ENCODE measurements at places on chromosomes 1 and 21. TPM values are rescaled to one million over a fixed set of nuclear protein-coding genes. Genes with fewer than 3 reads are reported as not detected.
A peak's percentile ranks its signal among the peaks of the same experiment; 100 is the strongest.

Gene PRMT6
- total RNA-seq, result 6.7 TPM

Gene ANGPTL1
- total RNA-seq, result 137 TPM

Gene MATN1
- not detected for total RNA-seq

GRCh38 chr1:180854001-180854400 is 58.7 kb upstream of the KIAA1614 start:
- DNase-seq, result no peak

GRCh38 chr1:45259053-45259452 is 52.6 kb upstream of the ZSWIM5 start:
- no peak for DNase-seq

DNA sequence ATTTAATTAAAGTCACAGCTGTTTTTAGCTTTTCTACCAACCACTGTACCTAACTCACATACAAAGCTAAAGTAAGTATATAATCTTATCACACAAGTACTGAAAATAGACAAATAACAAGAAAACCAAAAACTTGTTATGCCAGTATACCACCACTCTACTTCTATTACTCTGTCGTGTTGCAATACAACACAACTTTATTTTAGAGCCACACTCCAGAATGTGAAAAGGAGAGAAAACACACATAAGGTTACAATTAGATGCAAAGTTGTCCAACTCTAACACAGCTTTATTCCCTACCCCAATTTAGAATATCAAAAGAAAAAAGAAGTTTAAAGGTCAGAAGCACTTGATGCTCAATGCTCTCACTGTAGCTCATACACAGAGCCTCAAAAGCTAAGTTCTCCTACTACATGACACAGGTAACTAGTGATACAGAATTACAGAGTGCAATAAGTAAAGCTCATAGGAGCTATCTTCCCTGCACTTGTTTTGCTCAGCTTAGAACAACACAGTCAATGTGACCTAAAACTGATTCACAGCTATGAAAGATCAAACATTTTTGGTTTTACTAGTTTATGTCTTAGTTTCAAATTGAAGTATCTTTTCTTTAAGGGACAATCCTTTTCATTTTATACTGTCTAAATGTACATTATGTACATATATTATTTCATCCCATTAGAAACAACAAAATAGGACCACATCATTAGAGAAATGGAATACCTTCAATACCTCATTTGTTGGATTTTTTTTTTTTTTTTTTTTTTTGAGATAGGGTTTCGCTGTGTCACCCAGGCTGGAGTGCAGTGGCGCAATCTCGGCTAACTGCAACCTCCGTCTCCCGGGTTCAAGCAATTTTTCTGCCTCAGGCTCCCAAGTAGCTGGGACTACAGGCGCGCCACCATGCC is 29.2 kb downstream of the EYA3 start:
- no peak for DNase-seq

DNA sequence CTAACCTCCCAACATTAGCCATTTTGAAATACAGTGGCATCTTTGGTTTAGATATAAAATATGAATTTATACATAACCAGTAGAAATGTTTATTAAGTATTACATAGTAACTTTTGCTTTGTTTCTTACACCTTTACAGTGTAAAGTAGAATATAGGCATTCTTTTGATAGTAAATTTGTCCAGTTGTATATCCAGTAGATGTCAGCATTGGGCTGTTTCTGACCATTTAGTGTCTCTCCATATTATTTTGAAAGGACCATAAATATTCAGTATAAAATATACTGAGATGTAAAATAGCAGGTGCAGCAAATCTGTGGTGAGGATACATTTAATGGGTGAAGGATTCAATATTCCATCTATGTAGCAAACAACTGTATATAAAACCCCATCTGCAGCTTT is 115.8 kb upstream of the ZRANB2 start:
- no peak for DNase-seq

DNA sequence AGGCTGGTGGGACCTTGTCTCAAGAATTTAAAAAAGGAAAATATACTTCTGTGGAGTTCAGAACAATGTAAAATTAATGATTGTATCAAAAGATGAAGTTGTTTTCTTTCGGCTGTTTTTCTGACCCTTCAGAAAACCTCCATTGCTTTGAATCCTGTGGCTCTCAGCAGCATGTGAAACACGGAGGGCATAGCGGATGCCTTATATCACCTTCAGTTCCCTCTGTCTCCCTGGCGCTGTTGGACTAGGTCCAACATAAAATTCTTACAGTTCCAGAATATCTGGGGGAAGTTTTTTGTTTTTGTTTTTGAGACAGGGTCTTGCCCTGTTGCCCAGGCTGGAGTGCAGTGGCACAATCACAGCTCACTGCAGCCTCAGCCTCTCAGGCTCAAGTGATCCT is 7.4 kb downstream of the ZBTB8A start:
- DNase-seq, result no peak

- no peak for DNase-seq
Measured at GRCh38 chr1:94142022-94142421, 21.1 kb upstream of the ABCA4 start.

DNA sequence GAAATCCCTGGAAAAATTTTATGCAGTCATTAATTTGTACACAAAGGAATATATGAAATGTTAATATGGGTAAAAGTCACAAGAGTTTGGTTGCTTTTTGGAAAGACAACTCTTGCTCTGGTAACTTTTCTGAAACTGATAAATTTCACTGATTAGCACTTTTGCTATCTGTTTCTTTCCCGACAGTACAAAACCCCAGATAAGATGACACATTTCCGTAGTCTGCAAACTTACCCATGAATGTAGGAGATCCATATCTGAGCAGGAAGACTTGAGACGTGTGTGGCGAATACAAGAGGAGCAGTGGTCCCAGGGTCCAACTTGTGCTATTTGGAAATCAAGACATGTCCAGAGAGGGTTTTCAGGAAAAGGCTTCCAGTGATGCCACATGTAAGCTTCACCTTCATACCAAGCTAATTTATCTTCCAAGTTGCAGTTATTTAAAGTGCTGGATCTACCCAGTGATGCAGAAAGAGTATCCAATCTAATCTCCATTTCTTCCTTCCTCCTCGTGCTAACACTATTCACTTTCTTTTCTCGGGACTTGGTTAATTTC is 35.9 kb upstream of the SAMSN1 start:
- no peak for DNase-seq

DNA sequence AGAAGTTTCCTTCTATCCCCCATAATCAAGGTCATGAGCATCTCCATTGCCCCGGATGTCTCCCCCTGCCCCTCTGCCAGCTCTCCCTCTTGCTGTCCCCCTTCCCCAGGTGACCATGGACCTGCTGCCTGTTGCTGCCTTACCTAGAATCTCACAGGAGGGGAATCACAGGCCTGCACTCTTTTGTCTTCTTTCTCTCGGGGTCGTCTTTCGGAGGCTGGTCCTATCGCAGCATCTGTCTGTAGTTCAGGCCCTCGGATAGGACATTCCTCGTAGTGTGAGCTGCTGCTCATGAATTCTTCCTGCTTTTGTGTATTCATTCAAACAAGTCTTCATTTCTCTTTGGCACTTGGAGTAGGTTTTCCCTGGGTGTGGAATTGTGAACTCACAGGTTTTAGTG is 39.9 kb upstream of the ACTRT2 start:
- no peak for DNase-seq

DNA sequence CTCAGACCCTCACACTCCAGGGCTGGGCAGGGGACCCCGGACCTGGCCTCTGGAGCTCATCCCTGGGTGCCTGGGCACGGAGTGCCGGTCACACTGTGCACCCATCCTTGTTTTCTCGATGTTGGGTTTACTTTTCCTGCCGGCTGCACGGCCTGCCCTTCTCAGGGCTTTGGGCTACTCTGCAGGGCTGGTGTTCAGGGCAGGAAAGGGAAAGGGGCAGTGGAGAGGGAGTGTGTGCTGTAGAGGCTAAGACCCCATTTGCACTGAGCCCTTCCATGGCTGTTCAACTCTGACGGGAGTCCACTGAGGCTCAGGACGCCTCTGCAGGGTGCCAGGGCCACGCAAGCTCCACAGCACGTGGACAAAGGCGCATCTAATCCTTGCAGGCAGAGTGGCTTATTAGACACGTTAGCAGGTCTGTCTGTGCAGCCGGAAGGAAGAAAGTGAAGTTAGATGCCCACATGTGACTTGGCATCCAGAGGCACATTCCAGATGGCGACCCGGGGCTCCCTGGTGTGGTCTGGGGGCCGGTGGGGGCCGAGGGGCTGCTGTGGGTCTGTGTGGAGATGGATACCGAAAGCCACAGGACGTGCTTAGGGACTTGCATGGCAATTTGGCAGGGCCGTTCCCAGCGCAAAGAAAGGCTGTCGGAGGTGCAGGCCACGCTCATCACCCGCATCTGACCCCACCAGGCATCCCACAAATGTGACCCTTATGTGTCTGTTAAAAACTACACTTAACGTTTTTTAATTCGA is 33.6 kb downstream of the COL18A1 start:
- no peak for DNase-seq

DNA sequence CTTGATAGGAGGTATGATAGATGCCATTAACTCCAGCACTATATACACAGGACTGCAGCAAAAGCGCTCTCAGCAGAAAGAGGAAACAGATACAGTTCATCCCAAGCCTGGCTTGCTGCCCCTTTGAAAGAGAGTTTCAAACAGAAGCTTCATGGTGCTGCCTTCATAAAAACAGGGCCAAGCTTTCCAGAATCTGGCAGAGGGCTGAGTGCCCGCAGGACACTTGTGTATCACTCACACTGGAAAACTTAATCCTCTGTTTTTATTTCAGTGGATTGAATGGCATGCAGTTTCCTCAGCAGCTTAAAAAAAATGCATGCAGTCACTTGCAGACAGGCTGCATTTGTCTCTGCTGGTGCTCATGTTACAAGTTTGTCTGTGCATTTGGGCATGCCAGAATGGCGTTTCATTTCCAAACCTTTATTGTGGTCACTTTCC is 40.4 kb downstream of the KCNJ15 start:
- peak; percentile 47 for DNase-seq

DNA sequence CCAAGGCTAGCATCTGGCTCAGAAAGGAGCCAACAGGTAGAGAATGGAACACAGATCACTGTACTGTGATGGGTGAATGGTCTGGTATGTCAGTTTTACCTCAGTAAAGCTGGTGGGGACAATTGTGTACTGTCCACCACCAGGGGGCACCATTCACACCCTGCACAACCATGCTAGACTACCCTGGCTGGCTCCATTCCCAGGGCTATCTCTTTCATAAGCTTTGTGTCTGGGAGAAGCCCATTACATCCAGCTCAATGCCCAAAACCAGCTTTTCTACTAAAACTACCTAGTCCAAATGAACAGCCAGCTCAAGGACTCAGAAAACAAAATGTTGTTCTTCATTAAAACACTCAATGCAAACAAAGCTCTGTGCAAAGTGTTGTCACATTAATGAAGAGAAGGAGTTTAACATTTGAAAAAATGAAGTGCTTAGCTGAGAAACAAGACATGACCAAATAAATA is 62.0 kb upstream of the RASAL2 start:
- DNase-seq, result peak; percentile 78

- DNase-seq, result no peak
Measured at GRCh38 chr1:2032737-2033136, 13.6 kb downstream of the GABRD start.

DNA sequence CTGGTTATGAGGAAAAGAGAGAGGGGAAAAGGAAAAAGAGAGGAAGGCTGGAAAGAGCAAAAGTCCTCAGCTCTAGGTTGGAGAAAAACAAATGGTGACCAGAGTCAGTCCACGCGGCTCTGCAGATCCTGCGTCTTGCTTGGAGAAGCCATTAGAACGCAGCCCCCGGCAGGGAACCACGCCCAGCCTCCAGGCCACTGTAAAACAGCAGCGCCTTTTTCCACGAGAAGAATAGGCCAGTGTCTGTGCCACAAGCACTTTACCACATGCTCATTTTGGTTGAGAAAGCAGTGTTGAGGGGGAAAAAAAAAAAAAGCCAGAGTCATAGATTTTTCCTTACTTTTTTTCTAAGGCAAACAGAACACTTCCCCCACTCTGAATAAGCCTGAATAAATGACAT is 846.9 kb upstream of the ADAMTS5 start:
- DNase-seq, result no peak

GRCh38 chr1:28447679-28448078 is 58.2 kb upstream of the RCC1 start:
- no peak for DNase-seq

- no peak for DNase-seq
Measured at GRCh38 chr21:31667639-31668038, 8.1 kb downstream of the SOD1 start.

- DNase-seq, result no peak
Measured at GRCh38 chr21:35943752-35944151, 116.6 kb downstream of the SETD4 start.

GRCh38 chr1:223183268-223183862 is 40.3 kb upstream of the TLR5 start:
- DNase-seq, result no peak

DNA sequence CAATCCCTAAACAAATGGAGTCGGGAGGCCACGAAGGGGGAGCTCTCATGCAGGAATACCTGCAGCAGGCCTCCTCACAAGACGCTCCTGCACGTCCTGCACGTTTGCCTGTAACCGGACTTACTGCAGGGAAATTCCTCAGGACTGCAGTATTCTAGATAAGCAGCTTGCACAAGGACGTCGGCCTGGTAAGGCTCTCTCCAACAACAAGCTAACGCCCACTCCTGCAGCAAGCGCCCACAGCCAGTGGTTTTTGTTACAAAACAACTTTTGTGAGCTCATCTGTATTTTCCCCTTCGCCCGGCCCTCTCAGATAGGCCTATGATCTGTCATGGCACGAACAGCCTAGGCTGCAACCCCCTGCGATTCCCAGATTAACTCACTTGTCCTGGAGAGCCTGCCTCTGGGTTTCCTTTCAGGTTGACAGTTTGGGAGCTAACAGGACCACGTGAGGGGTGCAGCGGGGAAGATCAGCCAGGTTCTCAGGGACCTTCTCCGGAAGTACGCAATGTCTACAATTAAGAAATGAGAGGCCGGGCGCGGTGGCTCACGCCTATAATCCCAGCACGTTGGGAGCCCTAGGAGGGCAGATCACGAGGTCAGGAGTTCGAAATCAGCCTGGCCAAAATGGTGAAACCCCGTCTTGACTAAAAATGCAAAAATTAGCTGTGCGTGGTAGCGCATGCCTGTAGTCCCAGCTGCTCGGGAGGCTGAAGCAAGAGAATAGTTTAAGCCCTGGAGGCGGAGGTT is 921 bp upstream of the MIB2 start:
- DNase-seq, result no peak

- no peak for DNase-seq
Measured at GRCh38 chr1:184567637-184568036, 180.8 kb downstream of the C1orf21 start.

DNA sequence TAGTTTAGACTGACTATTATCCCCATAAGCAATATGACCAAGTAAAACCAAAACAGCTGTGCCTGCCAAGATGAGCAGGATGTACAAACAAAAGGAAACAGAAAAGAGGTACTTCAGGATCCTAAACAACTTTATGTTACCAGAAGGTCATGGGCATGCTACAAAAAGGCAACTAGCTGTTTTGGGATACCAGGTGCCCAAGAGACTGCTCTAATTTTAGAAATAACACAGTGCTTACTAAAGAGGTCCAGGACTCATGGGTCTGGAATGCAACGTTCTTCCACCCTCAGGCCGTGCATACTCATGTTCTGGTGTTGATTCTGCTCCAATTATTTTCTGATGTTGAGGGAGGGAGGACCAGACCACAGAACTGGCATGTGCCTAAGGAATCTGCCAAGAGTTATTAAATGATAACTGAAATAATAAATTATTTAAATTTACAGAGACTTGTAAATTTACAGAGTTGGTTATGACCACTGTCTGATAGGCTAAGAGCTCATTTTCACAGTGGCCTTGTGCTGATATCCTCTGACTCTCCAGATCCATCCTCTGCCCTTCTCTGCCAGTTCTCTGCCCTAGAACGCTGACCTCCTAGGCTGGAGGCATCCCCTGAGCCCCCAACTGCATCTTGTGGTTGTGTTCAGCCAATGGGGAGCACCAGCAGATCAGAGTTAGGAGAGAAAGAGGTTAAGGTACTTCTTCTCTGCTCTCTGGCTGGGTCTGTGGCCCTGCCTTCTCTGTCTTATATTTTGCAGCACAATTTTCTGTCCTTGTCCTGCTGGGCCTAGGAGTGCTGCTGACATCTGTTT is 37.7 kb upstream of the BCL10 start:
- DNase-seq, result no peak
